ENCODE measurements at places on chromosomes 1 and 21.

DNA sequence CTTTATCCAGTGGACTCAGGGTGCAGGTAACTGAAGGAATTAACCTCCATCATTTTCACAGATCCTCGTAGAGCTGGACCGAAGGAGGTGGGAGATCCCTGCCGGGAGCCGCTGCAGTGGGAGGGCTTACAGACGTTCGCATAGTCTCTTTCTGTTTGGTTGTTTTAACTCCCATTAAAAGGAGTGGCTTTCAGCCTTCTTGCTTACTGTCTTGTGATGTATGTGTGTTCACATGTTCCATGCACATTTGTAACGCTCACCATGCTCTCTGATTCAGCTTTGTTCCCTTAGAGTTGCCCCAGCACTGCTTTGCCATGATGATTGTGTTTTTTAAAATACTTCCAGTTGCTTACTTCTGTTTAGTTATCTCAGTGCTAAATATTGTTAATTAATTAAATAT, 85.8 kb downstream of the ADARB1 start:
- no peak for DNase-seq

DNA sequence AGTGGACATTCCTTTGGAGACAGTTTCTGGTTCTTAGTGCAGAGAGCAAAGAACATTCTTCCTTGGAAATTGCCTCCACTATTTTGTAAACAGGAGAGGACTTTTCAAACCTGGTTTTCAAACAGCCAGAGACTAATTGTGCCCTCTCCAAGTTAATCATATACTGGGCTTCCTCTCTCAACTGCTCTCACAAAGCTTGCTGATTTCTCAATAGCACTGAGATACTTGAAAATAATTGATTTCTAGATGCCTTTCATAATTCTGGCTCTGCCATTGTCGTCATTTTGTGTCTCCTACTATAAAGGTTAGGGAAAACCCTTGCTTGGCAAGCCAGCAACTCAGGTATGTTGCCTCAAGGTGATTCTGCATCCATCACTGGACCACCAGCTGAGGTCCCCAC, 56.0 kb downstream of the KCNJ15 start:
- no peak for DNase-seq

DNA sequence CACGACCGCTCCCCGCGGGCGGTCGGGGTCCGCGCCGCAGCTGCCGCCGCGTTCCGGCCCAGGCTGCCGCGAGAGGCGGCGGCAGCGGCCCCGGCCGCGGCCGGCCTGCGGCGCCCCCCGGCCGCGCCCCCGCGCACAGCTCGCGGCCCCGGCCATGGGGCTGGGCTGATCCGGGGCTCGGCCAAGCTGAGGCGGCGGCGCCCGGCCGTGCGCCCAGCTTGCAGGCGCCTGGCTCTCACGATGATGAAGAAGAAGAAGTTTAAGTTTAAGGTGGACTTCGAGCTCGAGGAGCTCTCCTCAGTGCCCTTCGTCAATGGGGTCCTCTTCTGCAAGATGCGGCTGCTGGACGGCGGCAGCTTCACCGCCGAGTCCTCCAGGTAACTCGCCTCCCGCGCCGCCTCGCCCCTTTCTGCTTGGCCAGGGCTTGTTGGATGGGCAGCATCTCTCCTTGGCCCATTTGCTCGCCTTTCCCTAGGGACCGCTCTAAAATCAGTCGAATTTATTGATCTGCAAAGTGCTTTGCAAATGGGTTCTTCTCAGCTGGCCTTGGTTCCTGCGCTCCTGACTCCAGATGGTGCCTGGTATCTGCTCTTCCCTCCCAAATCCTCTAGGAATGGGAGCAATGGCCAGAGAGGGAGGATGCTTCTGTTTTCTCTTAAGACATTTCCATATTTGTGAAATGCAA, 431 bp downstream of the EEIG2 start:
- peak; percentile 75 for DNase-seq

GRCh38 chr1:61318319-61319125, 236.2 kb downstream of the NFIA start:
- DNase-seq, result no peak

- no peak for DNase-seq
Observed at GRCh38 chr1:235734335-235734734, 84.8 kb upstream of the GNG4 start.

- no peak for DNase-seq
Observed at GRCh38 chr1:20472860-20473711, 12.9 kb downstream of the CAMK2N1 start.

DNA sequence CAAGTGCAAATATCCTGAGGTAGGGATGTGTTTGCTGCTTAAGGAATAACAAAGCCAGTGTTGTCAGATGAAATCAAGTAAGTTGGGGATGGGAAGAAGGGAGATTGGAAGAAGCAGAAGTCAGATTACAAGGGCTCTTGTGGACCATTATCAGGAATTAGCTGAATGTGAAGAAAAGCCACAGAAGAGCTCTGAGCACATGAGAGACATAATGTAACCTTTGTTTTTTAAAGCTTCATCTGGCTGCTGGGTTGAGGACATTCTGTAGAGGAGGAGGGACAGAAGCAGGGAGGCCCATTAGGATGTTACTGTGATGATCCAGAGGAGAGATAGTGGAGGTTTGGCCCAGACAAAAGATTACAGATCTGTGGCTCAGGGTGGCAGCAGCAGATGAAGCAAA, 111.7 kb downstream of the DUSP10 start:
- DNase-seq, result no peak
